Cardiac atrium fibroblast (primary cell): ENCODE measurements at places on chromosomes 6 and 20. TPM values are rescaled to one million over a fixed set of nuclear protein-coding genes. Genes with fewer than 3 reads are reported as not detected.

Gene NOX3
- total RNA-seq = not detected in 2 replicates

Gene CDH26
- 0.32 TPM in 1 of 2 replicates, not detected in the other for total RNA-seq

Gene GUCA1A
- total RNA-seq = not detected in 2 replicates

Gene SRXN1
- 51.6 and 86.8 TPM in 2 replicates for total RNA-seq

Gene RAET1L
- total RNA-seq = not detected in 2 replicates

Gene OVOL2
- not detected in 2 replicates for total RNA-seq

Gene HUS1B
- total RNA-seq = not detected in 2 replicates
